ENCODE measurements at places on chromosomes 4 and X. TPM values are rescaled to one million over a fixed set of nuclear protein-coding genes. Genes with fewer than 3 reads are reported as not detected.

Gene MAOB
- total RNA-seq: 0.93 TPM

Gene ANXA5
- total RNA-seq: 143 TPM

Gene MTMR1
- 17.8 TPM for total RNA-seq

Gene RS1
- not detected for total RNA-seq

Gene PIR
- total RNA-seq: 53.4 TPM

Gene DNAAF6
- total RNA-seq: not detected

Gene CXorf38
- total RNA-seq: 7.1 TPM

Gene MSX1
- total RNA-seq: 2.2 TPM

Gene REST
- 51.2 TPM for total RNA-seq

All from neural crest cell (in vitro differentiated cells).